ENCODE measurements at places on chromosomes 7 and 10.

GRCh38 chr10:1377231-1377630, 321.0 kb downstream of the WDR37 start:
- peaks cover 2% of the 10 kb centered on the region for H3K36me3 ChIP-seq
- DNase-seq, result no peak
- H3K4me1 ChIP-seq, result no peaks in the 10 kb centered on the region

- no peaks in the 10 kb centered on the region for H3K4me1 ChIP-seq
- H3K27me3 ChIP-seq, result no peaks in the 10 kb centered on the region
- no peak overlapping the region for H3K4me3 ChIP-seq
- no peak overlapping the region for H3K27ac ChIP-seq
- no peaks in the 10 kb centered on the region for H3K36me3 ChIP-seq
Measured at GRCh38 chr7:70171369-70171920, 573.2 kb downstream of the AUTS2 start.

DNA sequence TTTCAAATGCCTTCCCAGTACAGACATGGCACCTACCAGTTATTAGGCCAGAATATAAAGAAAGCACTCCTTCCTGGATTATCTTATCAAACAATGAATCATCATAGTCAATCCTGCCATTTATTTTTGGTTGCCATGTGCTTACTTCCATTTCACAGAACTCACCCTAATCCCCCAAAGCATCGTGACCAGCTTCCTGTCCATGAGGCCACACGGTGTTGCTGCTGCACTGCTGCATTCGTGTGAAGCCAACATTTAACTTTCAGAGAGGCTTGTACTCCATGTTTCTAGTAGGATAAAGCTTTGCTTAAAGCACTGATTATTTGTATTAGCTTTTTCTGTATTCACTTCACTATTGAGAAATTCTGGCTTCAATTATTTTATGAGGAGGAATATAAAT, 14.4 kb downstream of the COL28A1 start:
- no peak for DNase-seq
- no peaks in the 10 kb centered on the region for H3K27me3 ChIP-seq
- H3K4me1 ChIP-seq, result no peaks in the 10 kb centered on the region
- H3K4me3 ChIP-seq, result no peak overlapping the region

DNA sequence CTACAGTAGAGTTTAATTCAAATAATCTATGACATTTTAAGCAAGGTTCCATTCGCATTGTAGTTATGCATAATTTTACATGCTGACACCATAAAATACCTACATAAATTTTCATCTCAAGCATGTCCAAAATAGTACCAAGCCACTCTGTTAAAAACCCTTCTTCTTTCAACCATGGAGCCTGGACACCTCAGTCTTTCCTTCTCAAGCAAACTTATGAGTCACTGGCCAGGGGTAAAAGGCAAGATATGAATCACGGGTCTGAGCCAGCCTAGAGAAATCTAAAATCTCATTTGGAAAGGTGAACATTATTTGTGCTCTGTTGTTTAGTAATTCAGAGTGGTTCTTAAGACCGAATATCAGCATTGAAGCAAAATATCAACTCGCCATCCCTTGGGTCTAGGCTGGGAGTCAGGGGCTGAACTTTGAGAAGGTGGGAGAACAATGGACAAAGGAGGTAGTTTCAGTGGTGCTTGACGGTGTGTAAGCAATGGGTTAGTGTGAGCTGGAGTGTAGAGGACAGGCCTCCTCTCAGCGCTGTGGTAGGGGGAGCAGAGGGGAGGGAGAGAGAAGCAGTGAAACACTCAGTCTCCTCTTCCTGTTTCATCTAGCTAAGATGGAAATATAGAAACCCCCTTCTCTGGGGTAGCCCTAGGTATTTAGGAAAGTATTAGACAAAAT, 19.1 kb upstream of the GPAM start:
- no peak for DNase-seq
- H3K27ac ChIP-seq, result no peak overlapping the region
- peaks cover 29% of the 10 kb centered on the region for H3K27me3 ChIP-seq
- no peaks in the 10 kb centered on the region for H3K4me1 ChIP-seq

DNA sequence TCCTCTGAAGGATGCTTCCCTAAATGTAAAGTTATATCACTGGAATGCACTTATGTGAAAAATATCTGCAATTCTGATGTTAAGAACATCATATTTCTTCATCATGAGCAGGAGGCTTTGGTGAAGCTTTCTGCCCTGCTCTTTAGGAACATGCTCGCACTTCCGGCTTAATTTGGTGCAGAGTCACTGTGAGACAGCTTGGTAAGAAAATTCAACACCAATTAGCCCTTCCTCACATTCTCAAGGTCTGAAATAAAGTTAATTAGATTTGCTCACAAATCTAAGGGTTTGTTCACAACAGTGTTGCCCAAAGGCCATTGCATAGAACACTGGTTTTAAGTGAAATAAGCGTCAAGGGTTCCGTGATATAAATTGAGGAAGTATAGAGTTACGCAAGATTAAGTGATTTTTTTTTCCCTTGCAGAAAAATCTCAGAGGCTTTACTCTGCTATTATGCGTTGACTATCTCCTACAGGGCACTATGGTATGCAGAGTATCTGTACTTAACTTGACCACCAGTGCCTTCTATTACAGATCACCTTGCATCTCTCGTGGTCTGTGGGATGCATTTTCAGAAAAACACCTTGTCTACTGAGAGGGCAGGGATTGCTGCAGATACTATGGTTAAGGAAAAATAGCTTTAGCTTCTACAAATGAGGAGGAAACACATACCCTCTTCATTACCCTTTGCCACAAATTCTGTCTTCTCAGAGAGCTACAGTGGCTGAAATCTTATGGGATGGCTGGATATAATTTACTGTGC, 953.9 kb downstream of the TYW1 start:
- H3K27ac ChIP-seq, result no peak overlapping the region
- H3K27me3 ChIP-seq, result no peaks in the 10 kb centered on the region
- no peak overlapping the region for H3K4me3 ChIP-seq
- no peaks in the 10 kb centered on the region for H3K4me1 ChIP-seq
- DNase-seq, result no peak

DNA sequence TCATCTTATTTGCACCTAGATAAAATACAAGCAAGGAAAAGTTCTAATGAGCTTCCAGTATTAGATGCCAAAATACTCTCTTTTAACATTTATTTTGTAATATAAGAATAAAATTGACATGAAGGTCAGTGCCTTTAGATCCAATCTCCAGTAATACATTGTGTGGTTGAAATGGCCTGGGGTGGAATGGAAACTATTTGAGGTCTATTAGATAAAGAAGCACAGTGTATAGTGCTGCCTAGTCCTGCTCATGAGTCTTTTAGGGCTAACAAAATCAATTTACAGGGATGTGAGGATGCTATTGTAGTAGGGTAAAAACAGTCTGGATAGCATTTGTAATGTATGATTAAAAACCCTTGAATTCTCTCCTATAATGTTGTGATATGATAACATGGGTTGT, 84.5 kb upstream of the ETV1 start:
- no peaks in the 10 kb centered on the region for H3K4me1 ChIP-seq
- H3K4me3 ChIP-seq, result no peak overlapping the region
- no peaks in the 10 kb centered on the region for H3K36me3 ChIP-seq
- H3K27me3 ChIP-seq, result no peaks in the 10 kb centered on the region

DNA sequence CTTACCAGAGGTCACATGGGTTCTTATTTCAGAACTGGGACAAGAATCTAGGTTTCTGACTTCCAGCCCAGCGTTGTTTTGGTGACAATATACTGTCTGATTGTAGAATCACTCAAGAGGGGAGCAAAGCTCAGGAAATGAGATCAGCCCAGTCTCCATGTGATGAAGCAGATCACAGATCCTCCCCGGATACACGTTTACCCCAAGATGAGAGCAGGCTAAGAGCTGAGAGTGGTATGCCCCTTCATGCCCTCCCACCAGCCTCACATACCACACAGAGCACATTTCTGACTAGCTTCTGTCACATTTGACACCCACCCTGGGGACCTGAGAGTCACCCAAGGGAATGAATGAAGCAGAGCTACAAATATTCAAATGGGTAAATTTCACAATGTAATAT, 27.1 kb upstream of the PRKCQ start:
- H3K4me1 ChIP-seq, result peaks cover 74% of the 10 kb centered on the region
- H3K4me3 ChIP-seq, result peak overlapping the region; percentile 58
- peak overlapping the region; percentile 97 for H3K27ac ChIP-seq
- no peaks in the 10 kb centered on the region for H3K27me3 ChIP-seq
- DNase-seq, result peak; percentile 47
- H3K36me3 ChIP-seq, result peaks cover 29% of the 10 kb centered on the region

DNA sequence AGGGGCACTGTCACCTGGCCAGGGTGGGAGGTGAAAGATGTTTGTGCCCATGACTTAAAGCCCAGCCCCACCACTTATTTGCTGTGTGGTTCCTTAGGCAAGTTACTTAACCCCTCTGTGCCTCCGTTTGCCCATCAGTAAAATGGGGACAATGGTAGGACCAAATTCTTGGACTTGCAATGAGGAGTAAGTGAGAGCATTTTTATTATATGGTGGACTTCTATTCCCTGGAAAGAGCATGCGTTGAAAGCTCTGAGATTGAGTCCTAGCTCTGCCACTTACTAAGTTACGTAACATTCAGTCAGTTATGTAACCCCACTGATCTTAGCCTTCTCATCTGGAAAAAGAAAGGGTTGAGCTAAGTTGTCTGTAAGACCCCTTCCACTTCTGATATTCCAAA, 18.8 kb downstream of the VSIR start:
- H3K4me1 ChIP-seq, result peaks cover 97% of the 10 kb centered on the region
- no peaks in the 10 kb centered on the region for H3K27me3 ChIP-seq
- H3K27ac ChIP-seq, result peak overlapping the region; percentile 98
- no peaks in the 10 kb centered on the region for H3K36me3 ChIP-seq
- peak overlapping the region; percentile 51 for H3K4me3 ChIP-seq
- DNase-seq, result no peak

GRCh38 chr7:103915680-103916357, 73.6 kb downstream of the RELN start:
- no peak for DNase-seq
- H3K27me3 ChIP-seq, result no peaks in the 10 kb centered on the region
- H3K27ac ChIP-seq, result no peak overlapping the region
- H3K4me1 ChIP-seq, result no peaks in the 10 kb centered on the region
- no peak overlapping the region for H3K4me3 ChIP-seq
- H3K36me3 ChIP-seq, result no peaks in the 10 kb centered on the region

- peak overlapping the region; percentile 71 for H3K4me3 ChIP-seq
- no peak for DNase-seq
- peak overlapping the region; percentile 83 for H3K27ac ChIP-seq
- no peaks in the 10 kb centered on the region for H3K27me3 ChIP-seq
- no peaks in the 10 kb centered on the region for H3K36me3 ChIP-seq
Measured at GRCh38 chr10:61987951-61988379, 86.5 kb downstream of the ARID5B start.

GRCh38 chr7:115356139-115356746, 434.3 kb downstream of the MDFIC start:
- peaks cover 2% of the 10 kb centered on the region for H3K4me1 ChIP-seq
- no peak overlapping the region for H3K4me3 ChIP-seq
- no peak overlapping the region for H3K27ac ChIP-seq
- no peaks in the 10 kb centered on the region for H3K36me3 ChIP-seq

GRCh38 chr10:123143162-123143824, 4.6 kb upstream of the HMX2 start:
- DNase-seq, result no peak
- peaks cover 84% of the 10 kb centered on the region for H3K4me1 ChIP-seq
- peak overlapping the region; percentile 62 for H3K4me3 ChIP-seq
- no peak overlapping the region for H3K27ac ChIP-seq

DNA sequence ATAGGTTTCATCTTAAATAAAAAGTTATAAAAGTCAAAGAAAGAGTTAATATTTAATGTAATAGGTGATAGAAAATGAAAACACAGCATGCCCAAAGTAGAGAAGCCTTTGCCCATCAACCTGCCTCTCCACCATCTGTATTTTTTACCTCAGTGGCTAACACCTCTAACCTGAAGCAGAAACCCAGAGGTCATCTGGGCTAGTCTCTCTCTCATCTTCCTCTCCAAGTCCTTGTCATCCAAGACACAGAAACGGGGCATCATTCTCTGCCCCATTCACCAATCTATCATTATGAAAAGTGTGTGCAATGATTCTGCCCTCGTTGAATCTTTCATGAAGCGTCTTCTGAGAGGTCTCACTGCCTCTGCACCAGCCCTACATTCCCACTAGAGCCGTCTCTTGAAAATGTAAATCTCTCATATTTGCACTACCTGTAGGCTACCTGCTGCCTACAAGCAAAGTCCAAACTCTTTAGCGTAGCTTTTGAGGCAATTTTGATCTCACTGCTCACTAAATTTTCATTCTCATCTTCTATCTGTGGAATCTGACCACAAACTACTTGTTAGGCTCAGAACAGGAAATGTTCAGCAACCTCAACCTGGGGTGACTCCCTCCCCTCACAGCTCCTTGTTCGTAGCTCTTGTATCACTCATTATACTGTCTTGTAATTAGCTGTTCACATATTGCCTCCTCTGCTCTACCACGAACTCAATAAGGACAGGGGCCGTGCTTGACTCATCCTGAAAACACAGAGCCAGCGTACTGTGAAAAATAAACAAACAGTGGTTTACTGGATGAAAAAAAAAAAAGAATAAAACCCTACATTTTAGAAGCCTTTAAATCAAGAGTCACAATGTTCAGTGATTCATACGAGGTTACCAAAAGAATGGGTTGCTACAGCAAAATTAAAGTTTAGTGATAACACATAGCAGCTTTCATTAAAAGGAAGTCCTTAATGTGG, 83.1 kb downstream of the CTNNA3 start:
- DNase-seq, result peak; percentile 73
- peak overlapping the region; percentile 50 for H3K27ac ChIP-seq

DNA sequence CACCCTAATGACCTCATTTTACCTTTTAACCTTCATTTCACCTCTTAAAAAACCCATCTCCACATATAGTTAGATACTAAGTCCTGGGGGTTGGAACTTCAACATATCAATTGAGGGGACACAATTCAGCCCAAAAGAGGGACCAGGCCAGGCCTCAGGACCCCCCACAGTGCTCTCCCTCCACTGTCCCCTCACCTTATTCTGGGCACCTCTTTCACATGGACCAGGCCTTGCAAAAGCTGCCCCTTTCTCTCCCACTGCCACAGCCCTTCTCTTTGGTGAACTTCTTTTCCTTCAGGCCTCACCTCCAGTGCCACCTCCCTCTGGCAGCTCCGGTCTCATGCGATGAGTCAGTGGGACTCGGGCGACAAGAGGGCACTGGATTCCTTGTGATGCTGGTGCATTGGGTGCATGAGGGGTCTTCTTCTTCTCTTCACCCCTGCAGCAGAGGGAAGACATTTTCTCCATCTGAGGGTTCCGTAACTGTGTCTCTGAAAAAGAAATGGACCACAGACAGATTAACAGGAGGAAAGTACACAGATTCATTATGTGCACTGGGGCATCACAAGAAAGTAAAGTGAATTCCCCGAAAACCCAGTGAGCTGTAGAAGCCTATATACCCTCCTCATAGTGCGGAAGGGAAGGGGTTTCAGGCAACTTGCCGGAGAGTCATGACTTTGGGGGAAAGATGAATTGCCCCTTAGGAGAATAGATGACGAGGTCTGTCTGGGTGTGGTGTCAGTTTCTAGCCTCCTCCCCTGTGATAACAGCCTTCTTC, 288.7 kb upstream of the IGFBP3 start:
- H3K27ac ChIP-seq, result no peak overlapping the region
- no peak for DNase-seq
- H3K4me1 ChIP-seq, result no peaks in the 10 kb centered on the region
- no peak overlapping the region for H3K4me3 ChIP-seq

- no peaks in the 10 kb centered on the region for H3K36me3 ChIP-seq
- no peaks in the 10 kb centered on the region for H3K4me1 ChIP-seq
- H3K27me3 ChIP-seq, result peaks cover 11% of the 10 kb centered on the region
- no peak for DNase-seq
Measured at GRCh38 chr7:112997831-112998230, 88.8 kb downstream of the GPR85 start.

GRCh38 chr7:115274-115911, 77.0 kb upstream of the FAM20C start:
- peaks cover 38% of the 10 kb centered on the region for H3K36me3 ChIP-seq
- H3K27me3 ChIP-seq, result peaks cover 57% of the 10 kb centered on the region
- no peak overlapping the region for H3K4me3 ChIP-seq
- peaks cover 6% of the 10 kb centered on the region for H3K4me1 ChIP-seq

All from naive thymus-derived CD8-positive, alpha-beta T cell (primary cell).